ENCODE measurements at places on chromosomes 1 and 21.

GRCh38 chr1:245051349-245052221 lies 103.2 kb upstream of the KIF26B start:
- DNase-seq: no peak

- DNase-seq: no peak
Observed at GRCh38 chr1:108851567-108851966, 5.3 kb downstream of the AKNAD1 start.

DNA sequence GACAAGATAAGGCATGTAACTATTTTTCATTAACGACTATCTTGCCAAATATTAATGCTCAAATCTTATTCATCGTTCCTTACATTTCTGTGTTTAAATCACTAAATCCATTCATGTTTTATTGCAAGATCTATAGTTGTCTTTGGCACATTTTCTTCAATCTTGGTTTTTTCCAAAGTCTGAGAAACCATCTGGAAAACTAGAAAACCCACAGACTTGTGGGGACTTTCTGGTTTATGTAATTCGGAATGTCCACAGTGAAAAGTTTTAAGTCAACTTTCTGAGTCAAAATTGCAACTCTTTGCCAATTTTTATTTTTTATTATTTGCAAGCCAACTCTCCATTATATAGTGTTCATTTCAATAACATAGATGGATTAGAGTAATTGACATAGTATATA lies 520.8 kb upstream of the ADAMTS5 start:
- no peak for DNase-seq

DNA sequence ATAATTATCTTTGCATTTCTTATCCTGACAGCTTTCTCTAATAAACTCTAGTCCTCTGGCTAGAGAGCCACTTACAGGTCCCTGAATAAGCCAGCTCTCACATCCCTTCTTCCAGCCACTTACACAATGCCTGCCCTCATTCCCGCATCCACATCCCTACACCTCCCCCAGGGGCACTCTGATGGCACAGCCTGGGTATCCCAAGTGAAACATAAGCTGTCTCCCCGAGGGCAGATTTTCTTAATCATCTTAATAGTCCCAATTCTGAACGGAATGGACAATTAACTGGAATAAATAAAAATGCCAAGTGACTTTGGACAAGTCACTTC lies 4.9 kb downstream of the RHOC start:
- no peak for DNase-seq

DNA sequence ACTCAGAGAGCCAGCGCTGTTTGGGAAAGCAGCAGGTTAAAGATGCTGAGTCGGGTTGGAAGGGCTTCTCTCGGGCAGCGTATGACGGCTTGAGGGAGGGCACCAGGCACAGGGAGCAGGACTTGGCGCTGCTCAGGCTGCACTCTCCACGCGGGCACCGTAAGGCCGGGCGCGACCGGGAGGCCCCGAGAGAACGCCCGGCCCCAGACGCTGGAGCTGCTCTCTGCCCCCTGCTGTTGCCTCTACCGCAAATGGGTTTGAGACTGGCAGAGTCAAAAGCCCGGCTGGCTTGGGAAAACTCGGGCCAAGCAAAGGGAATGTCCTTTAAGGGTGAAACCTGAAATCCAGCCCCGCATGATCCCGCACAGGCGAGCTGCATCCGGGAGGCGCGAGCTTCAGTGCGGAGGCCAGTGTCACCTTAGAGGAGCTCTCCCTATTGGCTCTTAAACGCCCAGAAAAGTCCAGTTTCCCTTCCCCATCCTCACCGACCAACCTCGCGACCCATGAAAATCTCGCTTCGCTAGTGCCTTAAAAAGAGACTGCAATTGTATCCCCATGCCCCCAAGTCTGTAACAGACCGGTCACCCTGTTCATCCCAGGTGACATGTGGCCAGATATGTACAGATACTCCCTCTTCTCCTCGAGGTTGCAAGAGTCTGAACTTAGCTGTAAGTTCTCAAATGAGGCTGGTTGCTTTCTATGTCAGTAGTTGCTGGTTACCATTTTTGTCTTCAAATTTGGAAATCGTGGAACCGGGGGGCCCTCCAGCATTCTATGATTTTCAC lies 1.1 kb downstream of the PRRX1 start:
- no peak for DNase-seq

- DNase-seq: no peak
Observed at GRCh38 chr1:145846201-145846612, 777 bp downstream of the NUDT17 start.

DNA sequence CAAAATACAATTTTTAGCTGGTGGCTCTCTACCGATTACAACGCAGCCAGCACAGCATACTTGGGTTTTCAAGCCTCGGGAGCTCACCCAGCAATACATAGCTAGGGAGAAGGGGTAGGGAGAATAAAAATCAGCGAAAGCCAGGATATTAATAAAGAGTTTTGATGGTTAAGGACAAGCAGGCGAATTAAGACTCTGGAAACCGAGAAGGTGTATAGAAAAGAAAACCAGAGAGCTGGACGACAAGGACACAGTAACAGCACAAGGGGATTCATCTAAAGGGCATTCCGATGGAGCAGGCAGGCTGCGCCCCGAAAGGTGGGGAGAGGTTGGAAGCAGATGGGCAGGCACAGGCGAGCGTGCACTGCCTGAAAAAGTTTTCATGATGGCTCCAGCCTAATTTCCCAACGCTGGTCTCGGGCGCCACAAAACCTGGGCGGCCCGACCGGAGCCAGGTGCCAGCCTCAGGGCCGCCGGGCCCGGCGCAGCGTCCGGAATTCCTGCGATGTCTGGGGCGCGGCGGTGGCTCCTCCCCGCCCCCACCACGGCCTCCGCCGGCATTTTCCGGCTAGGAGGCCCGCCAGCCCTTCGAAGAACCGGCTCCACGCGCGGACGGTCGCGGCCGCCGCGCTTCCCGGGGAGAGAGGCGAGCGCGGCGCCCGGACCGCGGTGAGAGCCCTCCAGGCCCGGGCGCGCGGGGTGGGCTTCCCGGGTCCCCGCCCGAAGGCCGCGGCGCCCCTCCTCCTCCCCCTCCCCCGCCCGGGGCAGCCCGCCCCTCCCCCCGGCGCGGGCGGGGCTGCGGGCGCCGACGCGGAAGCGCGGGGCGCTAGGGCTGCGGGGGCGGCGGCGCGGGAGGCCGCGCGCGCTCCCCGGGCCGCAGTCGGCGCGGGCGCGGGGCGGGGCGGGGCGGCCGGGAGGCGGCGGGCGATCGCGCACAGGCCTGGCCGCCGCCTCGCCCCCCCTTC lies 774 bp upstream of the DYRK1A start:
- no peak for DNase-seq

DNA sequence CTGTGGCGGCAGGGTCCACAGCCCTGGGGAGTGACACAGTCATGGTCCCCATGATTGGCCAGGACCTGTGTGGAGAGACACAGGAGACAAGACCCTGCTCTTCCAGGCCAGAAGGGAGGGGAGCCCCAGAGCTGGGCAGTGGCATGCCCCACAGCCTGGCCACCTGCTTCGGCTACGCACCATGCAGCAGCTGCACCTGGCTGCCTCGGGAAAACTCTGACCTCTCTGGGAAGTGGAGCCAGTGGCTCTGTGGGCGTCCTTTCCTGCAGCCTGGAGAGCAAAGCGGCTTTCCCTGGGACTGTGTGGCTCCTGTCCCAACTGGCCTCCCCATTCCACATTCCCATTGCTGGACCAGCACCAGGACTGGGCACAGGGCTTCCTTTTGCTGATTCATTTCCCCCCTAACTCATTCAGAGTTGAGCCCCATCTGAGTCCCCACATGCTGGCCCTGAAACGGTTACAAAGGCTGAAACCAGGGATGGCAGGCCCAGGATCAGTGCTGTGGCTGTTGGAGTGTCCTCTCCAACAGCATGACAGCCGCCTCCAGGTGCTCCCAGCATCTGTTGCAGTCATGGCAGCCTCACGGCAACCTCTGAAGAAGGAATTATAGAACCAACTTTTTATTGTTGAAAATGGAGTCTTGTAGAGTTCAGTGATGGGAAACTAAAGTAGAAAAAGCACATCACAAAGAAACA lies 15.0 kb downstream of the OXCT2 start:
- DNase-seq: no peak

- DNase-seq: no peak
Observed at GRCh38 chr1:89706700-89707012, 73.7 kb downstream of the LRRC8C start.

- no peak for DNase-seq
Observed at GRCh38 chr1:93603601-93604000, 78.0 kb downstream of the BCAR3 start.

DNA sequence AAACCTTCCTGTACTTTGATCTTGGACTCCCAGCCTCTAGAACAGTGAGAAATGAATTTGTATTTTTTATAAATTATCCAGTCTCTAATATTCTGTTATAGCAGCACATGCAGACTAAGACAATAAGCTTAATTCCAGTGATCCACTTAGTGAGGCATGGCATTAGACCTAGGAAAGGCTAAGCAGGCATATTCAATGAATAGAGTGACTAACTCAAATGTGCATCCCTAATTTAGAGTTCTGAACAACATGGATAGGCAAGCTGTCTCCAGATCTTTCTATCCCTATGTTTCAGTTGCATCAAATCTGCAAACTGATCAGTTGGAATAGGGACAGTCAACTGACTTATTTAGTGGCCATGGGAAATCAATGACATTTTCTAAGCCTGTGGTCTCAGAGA lies 4.3 kb upstream of the ERICH3 start:
- DNase-seq: no peak

GRCh38 chr1:155250246-155250632 lies 5.0 kb downstream of the ENTREP3 start:
- DNase-seq: no peak

- DNase-seq: no peak
Observed at GRCh38 chr21:41479686-41480085, 28.3 kb downstream of the TMPRSS2 start.

GRCh38 chr1:187921426-187921825 lies 1092.7 kb downstream of the PLA2G4A start:
- no peak for DNase-seq

- no peak for DNase-seq
Observed at GRCh38 chr1:234780531-234781162, 170.7 kb upstream of the IRF2BP2 start.

GRCh38 chr1:150067184-150068108 lies at the start of gene VPS45:
VPS45 (plus strand) TSS chr1:150067776; CDS start chr1:150067858, 82 bp downstream.
- peak; percentile 69 for DNase-seq

DNA sequence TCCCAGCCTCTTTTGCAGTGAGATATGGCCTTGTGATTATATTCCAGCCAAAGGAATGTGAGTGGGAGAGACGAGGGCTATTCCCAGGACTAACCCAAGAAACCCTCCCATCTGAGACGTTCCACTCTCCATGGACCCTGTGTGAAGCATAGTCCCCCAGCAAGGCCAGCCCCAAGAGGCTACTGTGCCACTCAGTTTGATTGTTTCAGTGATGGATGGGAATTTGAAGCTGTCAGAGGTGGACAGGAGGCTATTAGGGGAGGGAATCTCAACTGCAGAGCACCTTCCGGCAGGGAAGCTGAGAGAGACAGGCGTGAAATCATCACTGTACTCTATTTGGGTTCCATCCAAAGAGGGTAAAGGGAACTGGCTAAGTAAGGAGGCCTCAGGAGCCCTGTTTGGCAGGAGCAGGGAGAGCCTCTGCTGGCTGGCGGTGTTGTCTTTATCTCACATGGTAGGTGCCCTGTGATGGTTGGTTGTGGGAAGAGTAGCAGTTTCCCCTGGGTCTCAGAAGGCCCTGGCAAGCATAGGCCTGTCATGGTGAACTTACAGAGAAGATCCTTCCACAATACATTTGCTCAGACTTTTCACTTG lies 3.4 kb upstream of the TEX35 start:
- DNase-seq: no peak

- no peak for DNase-seq
Observed at GRCh38 chr1:219898375-219898774, 30.0 kb downstream of the SLC30A10 start.

- no peak for DNase-seq
Observed at GRCh38 chr1:184296466-184297243, 90.2 kb upstream of the C1orf21 start.

Data from esophagus squamous epithelium (tissue), 5 donors.